DND-41 (cell line): ENCODE measurements at places on chromosomes 1 and 21.

DNA sequence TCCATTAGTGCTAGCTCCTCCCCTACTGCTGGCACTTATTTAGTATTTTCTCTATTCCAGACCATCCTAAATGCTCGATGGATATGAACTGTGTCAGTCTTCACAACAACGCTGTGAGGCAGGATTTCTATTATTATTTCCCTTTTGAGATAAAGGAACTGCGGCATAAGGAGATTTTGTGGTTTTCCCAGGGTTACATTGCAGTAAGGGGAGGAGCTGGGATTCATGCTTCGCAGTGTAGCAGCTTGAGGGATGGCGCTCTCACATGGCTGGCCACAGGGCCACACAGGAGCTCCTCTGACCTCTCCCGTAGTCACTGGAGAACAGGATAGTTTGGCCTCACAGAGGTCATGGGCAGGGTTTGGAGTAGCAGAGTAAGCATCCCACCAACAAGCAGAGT, 116.9 kb downstream of the BEND5 start:
- no peak for DNase-seq

GRCh38 chr21:42534421-42535378, 21.0 kb downstream of the SLC37A1 start:
- DNase-seq = peak; percentile 23

DNA sequence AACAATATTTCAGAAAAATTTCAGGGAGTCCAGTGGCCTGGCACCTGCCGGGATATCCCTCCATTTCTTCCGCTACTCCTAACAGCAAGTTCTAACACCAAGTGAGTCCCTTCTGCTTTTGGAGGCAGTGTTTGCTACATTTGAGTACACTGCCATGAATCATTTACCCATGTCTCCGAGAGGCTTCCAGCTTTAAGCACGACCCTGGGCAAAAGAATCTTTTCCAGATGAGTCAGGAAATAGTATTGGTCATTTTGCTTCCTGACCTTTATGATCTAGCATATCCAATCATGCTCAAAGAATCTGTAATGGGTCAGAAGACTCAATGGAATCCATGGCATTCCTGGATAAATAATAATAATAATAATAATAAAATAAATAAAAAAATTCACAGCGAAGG, 60.7 kb upstream of the FMN2 start:
- no peak for DNase-seq

DNA sequence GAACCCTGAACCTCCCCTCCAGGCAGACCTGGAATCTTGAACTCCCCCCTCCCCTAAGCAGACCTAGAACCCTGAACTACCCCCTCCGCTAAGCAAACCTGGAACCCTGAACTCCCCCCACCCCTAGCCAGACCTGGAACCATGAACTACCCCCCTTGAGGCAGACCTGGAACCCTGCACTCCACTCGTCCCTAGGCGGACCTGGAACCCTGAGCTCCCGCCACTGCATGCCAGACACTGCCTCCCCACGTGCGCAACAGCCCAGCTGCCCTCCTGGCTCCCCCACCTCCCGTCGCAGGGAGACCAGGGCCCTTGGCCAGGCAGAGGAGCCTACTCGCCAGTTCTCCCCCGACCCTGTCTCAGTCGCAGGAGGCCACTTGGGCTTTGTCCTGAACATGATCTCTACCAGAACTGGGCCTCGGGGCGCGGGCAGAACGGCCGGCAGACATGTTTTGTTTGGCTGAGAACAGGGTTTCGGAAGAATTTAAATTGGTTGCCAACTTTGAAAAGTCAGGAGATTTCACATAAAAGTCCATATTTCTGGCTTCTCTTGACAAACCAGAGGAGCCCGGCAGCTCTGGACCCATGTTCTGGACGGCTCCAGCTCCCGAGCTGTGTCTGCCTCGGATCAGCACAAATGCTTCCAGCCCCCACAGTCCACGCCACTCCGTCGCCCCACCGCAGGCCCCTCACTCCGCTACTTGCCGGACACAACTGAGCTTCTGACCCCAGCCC, 9.2 kb upstream of the PLEKHG5 start:
- no peak for DNase-seq

- DNase-seq = no peak
These were observed 14.1 kb downstream of the CRP start for GRCh38 chr1:159700312-159700711.

DNA sequence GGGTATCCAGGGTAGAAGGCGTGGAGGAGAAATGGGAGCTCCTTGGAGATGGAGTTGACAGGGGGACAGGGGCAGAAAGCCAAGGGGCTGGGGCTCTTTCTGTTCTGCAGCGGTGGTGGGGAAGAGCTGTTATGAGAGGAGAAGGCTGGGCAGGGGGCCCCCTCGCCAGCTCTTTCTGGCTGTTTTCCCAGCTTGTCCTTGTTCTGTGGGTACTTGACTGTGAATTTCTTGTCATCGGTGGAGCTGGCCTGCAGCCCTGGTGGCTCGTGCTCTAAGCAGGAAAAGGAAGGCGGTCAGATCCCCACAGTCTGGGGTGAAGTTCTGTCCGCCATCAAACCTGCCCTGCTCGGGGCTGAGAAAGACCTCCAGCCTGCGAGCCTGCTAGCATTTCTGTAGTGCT, 7.6 kb downstream of the ZNF683 start:
- no peak for DNase-seq

GRCh38 chr1:182303778-182304177, 87.8 kb downstream of the GLUL start:
- DNase-seq = no peak

DNA sequence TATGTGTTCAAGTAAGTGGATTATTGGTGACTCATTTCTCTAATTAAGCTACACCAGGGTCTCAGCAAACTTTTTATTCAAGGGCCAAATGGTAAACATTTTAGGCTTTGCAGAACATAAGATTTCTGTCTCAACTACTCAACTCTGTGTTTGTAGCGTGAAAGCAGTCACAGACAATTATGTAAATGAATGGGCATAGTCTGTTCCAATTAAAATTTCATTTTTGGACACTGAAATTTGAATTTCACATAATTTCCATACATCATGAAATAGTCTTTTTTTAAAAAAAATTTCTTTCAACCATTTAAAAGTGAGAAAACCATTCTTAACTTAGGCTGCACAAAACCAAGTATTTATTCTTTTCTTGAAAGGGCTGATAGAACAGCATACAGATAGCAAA, 50.1 kb downstream of the IL23R start:
- DNase-seq = no peak

DNA sequence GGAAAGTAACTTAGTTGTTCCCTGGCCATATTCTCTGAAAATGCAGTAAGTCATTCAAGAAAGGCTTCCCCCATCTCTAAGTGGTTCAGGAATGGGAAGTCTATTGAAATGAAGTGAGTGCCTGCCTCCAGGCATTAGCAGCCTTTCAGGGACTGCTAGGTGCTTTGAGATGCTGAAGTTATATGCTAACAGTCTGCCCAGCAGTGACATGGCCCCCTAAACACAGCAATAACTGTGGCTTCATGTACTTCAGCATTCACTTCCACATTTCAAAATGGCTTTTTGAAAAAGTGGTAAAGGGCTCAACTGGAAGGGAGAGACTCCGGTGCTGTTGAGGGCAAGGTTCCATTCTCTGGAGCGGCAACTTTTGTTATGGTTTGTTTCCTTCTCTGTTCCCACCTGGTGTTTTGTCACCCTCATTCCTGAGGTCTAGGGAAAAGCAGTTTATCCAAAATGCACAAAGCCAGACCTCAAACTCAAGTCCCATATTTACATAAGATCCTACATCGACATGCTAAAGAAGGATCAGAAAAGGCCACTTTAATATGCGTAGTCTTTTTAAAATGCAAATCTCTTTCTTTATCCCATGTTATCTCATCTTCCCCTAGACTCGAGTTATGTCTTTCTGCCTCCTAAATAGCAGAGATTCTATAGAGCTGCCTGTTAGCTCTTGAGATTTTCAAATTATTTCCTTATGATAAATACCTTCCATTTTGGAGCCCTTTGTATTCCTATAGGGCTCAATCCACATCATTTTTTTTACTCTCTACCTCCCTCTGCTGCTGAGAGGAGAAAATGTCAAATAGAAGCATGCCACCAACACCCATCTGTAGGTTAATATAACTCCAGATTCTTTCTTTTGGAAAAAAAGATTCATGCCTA, 34.2 kb upstream of the LRRC8C start:
- DNase-seq = peak; percentile 10

GRCh38 chr1:44417351-44418021, 12.4 kb downstream of the RNF220 start:
- no peak for DNase-seq
